ENCODE measurements at places on chromosomes 6 and 20.

DNA sequence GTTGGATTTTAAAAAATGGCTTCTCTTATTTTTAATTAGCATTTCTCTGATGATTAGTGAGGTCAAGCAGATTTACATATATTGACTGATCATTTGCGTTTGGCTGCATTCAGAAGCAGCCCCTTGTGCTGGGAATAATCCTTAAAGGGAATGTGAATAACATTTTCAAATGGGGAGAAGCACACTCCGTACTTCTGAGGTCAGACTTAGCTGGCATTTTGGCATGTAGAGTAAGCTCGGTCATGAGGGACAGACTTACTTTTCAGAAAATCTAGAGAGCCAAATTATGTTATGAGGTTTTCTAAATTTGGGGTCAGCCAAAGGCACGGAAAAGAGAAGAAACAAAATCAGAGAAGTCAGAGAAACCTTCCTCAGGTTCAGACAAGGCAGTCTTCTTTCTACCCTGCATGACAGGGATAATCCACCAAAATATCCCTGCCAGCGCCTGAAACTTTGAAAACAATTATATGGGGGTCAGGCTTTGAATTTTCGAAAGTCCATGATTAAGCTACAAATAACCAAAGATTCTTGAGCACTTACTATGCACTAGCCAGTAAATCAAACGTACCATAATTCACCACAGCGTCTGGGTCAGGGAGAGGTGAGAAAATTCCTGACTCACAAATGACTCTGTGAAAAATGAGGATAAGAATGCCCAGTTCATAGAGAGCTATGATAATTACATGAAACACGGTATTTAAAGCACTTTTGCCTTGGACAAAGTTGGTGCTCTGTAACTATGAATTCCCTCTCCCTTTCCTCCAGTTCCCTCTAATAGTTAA lies 44.9 kb downstream of the ADAT2 start:
- peak; percentile 69 for DNase-seq

GRCh38 chr20:59247731-59248684 lies 52.4 kb upstream of the EDN3 start:
- no peak for DNase-seq

DNA sequence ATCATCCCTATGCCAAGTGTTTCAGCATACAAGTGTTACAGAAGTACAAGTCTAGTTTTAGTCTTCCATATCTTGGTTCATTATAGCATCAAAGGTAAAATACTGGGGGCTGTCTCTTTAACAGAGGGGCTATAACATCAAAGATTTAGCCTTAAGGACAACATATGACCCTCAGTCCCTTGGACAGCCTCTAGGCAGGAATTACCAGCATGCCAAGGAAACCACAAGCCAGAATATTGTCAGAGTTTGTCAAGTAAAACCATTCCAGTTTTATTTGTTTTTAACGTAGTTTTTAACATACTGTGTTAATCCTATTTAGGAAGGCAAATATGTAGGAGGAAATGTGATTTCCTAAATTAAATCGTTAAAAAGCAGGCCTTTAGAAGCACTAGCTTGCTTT lies 18.6 kb downstream of the ZKSCAN8 start:
- no peak for DNase-seq

DNA sequence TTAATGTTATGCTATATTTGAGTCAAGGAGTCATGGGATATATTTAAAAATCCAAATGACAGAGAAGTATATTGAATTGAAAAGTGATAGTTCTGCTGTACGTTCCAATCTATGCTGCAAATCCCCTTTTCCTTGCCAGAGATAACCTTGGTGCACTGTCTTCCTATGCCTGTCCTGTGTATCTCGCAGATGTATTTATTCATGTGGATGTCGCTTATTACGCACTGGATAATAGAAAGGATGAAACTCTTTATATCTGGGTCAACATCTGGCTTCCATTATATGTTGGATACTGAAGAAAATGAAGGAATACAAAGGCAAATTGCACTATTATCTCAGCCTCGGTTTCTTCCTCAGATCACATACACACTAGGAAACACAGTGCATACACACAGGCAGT lies 331.3 kb downstream of the BCKDHB start:
- no peak for DNase-seq

DNA sequence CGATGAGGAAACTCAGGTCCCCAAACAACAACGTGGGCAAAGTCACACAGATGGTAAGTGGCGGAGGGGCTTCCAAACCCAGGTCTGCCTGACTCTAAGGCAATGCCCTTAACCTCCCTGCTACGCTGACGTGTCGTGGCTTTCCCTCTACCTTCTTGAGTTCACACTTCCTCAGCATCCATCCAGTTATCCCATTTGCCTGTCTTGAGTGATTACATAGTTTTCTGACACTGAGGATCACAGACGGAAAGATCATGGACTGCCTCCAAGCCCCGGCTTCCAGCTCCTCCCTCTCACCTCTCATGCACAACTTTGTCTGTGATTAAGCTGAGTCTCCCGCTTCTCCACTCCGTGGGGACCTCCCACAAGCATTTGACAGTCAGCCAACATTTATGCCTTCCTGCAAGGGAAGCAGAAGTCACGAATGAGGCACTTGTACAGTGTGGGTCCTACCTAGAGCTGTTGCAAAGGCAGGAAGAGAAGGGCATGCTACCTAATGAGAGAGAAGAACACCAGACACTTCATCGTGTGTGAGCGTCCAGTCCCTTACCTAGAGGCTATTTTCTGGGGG lies 33.8 kb downstream of the TBC1D7 start:
- no peak for DNase-seq
